ENCODE measurements at places on chromosomes 2 and 18. TPM values are rescaled to one million over a fixed set of nuclear protein-coding genes. Genes with fewer than 3 reads are reported as not detected.

DNA sequence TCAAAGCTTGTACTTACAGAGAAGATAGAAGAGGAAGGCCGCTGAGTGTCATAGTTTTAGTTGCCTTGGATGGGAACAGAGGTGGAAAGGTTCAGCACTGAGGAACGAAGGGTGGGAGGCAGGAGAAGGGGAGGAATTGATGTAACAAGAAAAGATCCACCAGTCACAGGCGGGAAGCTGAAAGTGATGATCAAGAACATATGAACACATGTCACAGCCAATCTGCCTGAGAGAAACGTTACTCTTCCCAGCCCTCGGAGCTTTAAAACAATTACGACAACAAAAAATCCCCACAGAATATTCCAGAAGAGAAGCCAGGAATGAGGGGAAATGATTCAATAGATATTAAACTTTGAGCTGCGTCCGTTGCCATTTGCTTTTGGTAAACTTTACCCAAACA lies 87.1 kb downstream of the TSHZ1 start:
- no peak for DNase-seq

DNA sequence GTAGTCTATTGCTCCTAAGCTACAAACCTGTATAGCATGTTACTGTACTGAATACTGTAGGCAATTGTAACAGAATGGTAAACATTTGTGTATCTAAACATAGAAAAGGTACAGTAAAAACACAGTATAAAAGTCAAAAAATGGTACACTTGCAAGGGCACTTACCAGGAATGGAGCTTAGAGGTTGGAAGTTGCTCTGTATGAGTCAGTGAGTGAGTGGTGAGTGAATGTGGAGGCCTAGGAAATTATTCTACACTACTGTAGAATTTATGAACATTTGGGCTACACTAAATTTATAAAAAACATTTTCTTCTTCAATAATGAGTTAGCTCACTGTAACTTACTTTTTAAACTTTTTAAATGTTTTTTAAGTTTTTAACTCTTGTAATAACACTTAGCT lies 19.0 kb downstream of the NABP1 start:
- no peak for DNase-seq

DNA sequence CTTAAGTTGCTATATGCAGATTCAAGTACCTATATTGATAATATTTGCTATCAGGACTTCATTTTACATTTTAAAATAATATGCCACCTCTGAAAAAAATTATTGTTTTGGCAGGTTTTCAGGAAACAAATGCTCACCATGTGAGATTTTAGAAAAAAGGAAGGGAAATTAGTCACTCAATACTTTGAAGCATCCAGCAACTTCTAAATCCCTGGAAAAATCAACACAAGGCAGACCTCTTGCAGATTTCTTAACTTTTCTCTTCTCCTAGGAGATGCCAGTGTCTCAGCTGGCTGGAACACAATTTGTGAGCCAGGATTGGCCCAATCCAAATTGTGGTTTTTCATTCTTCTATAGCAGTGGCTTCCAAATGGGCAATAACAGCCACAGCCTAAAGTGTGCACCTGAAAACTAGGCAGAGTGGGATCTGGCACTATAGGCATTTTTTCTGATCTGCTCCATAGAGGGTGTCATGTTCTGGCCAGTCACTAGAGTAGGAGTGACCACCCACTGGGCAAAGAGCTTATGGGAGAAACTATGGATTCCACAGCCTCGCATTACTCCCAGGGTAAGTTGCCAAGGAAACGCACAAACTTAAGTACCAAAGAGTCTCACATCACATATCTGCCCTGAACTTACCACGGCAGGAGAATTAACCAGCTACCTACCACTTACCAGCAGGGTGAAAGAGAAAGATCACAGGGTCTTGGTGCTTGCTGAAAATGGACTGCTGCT lies 28.1 kb upstream of the THOC1 start:
- no peak for DNase-seq

DNA sequence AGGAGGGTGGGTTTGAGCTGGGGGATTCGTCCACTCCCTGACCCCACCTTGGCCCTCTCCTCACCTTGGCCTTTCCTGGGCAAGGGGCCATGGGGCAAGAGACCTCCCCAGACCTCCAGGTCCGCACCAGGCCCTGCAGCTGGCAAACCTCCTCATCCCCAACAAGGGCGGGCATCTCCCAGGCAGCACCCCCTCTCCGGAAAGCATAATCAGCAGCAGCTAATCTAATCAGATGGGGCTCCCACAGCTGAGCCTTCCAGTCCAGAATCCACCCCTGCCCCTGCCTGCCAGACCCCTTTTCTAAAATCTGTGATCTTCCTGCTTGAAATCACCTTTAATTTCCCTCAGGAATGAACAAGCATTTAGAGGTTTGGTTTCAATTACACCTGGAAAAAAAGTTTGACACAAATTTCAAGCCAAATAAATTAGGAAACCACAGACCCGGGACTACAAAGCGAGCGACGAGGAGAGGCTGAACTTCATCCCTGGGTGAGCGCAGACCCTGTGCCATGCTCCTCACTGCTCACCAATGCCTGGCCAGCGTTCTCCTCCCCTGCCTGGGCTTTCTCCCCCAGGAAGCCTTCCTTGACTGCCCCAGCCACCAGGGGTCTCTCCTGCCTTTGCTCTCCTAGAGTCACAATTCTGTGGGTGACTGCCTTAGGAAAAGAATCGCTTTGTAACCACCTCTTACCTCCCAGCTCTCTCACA lies 143.0 kb upstream of the MYCN start:
- DNase-seq: no peak

The LRRFIP1 gene
- 91.9 TPM for total RNA-seq

The POTEJ gene
- not detected for total RNA-seq

GRCh38 chr18:43303376-43303775 lies 26.1 kb upstream of the SYT4 start:
- no peak for DNase-seq

DNA sequence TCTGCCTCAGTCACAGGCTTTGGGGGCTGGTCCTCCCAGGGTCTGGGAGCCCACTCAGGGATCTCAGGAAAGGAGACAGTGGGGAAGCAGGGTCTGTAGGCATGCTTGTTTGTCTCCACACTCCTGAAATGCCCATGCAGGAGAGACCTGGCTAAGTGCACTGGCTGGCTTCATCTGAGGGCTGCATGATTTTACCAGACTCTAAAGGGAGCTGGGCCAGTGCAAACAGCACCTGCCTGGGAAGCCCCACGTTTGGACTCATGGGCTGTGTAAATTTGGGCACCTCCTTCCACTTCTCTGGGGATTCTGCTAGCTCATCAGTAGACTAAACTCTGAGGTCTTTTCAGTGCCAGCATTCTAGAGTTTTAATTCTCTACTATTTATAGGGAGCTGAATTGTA lies 33.7 kb downstream of the LYPD1 start:
- DNase-seq: no peak

- DNase-seq: no peak
Measured at GRCh38 chr2:11923935-11924334, 177.5 kb downstream of the LPIN1 start.

DNA sequence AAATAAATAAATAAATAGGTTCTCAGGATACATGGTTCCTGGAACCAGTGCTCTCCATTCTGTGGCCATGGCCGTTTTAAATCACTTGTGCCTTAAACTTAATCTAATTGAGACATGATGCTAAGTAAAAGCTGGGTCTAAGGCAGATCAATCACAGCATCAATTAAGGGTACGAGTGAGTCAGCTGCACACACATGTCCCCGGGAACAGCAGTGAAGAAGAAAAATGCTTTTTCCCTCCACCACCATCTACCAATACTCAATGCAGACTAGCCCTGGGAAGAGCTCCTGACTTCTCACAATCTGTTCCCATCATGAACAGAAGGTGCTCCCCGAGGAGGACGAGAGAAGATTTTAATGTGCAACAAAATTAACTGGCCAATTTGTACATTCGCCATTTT lies 6.8 kb upstream of the CHMP1B start:
- DNase-seq: no peak

The CEP68 gene
- 28.2 TPM for total RNA-seq

- no peak for DNase-seq
Measured at GRCh38 chr2:45007961-45008295, 1.3 kb downstream of the SIX2 start.

- DNase-seq: no peak
Measured at GRCh38 chr2:133605011-133605765, 36.9 kb upstream of the NCKAP5 start.

DNA sequence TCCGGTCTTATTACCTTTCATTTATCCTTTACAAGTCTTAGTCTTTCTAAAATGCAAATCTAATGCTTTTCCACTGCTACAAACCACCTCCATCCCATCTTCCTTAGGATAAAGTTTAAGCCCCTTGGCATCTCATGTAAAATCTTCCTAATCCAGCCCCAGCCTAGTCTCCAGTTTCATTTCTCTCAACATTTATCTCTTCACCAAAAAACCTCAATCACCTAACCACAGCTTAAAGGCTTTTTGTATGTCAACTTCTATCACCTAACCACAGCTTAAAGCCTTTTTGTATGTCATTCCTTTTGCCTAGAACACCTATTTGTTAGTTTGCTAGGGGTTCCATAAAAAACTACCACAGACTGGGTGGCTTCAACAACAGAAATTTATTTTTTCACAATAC lies 4.2 kb downstream of the TRAK2 start:
- DNase-seq: no peak

The SLC5A7 gene
- not detected for total RNA-seq

DNA sequence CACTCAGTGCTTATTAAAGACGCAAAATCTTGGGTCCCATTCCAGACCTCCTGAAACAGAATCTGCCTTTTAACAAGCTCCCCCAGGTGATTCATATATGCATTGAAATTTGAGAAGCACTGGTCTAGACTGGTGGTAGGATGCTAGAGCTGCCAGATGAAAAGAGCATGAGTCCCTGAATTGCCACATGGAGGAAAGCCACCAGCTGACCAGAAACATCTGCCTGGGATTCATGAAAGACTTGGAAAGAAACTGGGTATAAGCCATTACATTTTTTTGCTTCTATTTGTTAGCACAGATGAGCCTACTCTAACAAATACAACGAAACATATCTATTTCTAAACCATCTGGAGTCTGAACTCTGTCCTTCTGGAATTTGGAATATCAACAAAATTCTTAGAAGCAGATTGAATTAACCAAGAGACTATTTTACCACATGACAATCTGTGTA lies 228.9 kb downstream of the RBM43 start:
- no peak for DNase-seq

DNA sequence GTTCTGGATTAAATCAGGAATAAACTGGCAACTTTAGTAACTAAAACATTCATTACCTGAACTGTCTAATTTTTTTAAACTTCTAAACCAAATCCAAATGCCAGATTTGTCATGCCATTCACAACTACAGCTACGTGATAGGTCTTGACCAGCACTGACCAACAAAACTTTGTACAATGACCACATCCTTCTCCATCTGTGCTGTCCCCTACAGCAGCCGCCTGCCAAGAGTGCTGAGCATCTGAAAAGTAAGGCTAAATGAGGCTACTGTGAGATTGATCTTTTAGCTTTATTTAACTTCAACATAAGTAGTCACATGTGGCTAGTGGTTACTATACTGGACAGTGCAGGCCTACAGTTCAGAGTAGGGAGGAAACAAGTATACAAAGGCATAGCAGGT lies 7.6 kb downstream of the FAM168B start:
- DNase-seq: no peak

Data from psoas muscle (tissue), 8 donors.